ENCODE measurements at places on chromosomes 16 and 17.

- DNase-seq: no peak
Observed at GRCh38 chr17:58238147-58238634, at the start of gene LPO. Gene LPO (plus strand): TSS chr17:58238584. CDS start chr17:58242980, 4,396 bp downstream.

DNA sequence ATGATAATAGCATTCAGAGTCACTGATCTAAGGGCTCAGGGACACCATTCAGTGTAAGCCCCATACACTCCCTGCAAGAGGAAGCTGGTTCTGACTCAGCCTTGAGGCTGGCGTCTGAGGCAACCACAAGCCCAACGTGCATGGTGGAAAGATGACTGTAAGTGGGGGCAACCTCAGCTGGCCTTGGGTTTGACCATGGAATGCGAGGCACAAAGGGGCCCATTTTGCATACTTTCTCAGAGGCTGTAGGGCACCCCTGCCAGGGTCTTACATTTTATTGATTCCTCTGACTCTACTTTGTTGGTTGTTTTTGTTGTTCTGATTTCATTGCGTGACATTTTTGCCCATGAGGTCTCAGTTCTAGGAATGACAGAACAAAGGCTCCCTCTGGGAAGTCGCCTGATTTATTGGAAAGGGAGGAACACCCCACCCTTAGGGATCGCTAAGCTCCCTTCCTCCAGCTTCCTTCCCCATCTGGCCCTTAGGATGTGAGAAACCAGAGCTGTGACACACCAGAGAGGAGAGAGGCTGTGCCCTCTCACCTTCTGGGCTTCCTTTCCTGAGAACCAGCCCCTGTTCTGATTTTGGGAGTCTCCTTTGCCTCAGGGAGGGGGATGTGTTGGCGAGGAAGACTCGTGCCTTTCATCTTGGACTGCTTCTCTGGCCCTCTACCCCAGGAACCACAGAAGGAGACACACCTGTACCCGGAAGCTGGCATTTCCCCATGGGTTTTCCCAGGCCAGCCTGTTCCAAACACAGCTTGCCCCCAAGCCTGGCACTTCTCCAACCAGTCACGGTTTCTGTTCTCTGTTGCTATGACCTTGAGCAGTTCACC is 5.6 kb upstream of the CIITA start:
- no peak for DNase-seq

DNA sequence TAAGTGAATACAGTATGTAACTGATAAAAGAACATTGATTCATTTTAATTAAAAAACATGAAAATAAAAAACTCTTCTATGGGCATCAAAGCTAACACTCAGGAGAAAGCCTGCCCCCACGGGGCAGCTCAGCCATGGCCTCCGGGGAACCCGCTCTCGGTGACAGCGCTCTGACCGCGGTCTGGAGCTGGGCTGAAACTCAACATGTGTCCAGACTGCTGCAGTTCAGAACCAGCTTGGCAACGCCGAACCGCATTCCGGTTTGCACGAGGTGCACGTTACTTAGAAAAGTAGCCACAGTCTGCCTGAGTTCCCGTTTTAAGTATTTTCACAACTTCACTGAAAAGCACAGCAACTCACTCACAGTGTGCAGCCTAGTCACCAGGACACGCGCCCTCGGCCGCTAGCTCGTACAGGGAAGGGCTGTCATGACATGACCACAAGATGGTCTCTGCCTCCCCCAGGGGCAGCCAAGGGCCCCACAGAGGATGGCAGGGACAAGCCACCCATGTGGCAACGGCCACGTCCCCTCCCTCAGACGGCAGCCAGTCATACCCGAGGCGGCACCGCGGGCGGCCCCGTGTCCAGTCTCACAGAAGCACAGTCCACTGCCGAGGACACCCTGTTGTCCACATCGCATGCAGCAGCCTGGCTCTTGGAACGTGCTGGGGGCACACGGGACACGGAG is 77.1 kb upstream of the METRNL start:
- no peak for DNase-seq

GRCh38 chr16:51326131-51326856 is 175.2 kb upstream of the SALL1 start:
- peak; percentile 6 for DNase-seq

GRCh38 chr17:69477204-69477902 is 62.9 kb downstream of the MAP2K6 start:
- DNase-seq: no peak

DNA sequence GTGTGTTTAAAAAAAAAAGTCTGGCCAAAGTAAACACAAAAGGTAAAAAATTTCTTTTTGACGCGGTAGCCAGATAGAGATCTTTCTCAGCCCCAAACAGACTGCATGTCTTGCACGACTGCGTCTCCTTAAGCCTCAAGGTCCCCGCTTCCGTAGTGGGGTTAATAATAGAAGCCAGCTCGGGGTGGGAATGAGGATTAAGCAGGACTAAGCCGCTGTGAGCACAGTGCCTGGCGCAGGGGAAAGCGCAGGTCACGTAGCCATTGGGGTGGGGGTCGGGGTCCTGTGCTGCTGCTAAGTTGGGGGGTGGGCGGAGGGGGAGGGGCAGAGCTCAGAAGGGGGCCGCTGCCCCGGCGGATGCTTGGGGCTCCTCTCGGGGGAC is 521 bp downstream of the GGA2 start:
- DNase-seq: no peak
